ENCODE measurements at places on chromosomes 3 and 15. TPM values are rescaled to one million over a fixed set of nuclear protein-coding genes. Genes with fewer than 3 reads are reported as not detected.

Gene AMOTL2
- total RNA-seq: 83.3 TPM

Gene PIGX
- total RNA-seq: 24.9 TPM

Gene CP
- not detected for total RNA-seq

Gene GOLGA6L9
- 9.2 TPM for total RNA-seq

Gene DCBLD2
- total RNA-seq: 98.1 TPM

Gene TMC3
- not detected for total RNA-seq

Gene EXD1
- 0.21 TPM for total RNA-seq

Measured in nasal cavity respiratory epithelium epithelial cell of viscerocranial mucosa (primary cell).